ENCODE measurements at places on chromosomes 13 and 19.

- no peaks in the 10 kb centered on the region for H3K27me3 ChIP-seq
- peak overlapping the region; percentile 97 for H3K27ac ChIP-seq
- peaks cover 49% of the 10 kb centered on the region for H3K4me1 ChIP-seq
- H3K36me3 ChIP-seq, result no peaks in the 10 kb centered on the region
Measured at GRCh38 chr19:45253396-45254027, 2.4 kb downstream of the MARK4 start.

- no peak for DNase-seq
- H3K4me1 ChIP-seq, result no peaks in the 10 kb centered on the region
- no peaks in the 10 kb centered on the region for H3K36me3 ChIP-seq
- no peak overlapping the region for H3K27ac ChIP-seq
Measured at GRCh38 chr19:398719-399118, 10.2 kb downstream of the C2CD4C start.

DNA sequence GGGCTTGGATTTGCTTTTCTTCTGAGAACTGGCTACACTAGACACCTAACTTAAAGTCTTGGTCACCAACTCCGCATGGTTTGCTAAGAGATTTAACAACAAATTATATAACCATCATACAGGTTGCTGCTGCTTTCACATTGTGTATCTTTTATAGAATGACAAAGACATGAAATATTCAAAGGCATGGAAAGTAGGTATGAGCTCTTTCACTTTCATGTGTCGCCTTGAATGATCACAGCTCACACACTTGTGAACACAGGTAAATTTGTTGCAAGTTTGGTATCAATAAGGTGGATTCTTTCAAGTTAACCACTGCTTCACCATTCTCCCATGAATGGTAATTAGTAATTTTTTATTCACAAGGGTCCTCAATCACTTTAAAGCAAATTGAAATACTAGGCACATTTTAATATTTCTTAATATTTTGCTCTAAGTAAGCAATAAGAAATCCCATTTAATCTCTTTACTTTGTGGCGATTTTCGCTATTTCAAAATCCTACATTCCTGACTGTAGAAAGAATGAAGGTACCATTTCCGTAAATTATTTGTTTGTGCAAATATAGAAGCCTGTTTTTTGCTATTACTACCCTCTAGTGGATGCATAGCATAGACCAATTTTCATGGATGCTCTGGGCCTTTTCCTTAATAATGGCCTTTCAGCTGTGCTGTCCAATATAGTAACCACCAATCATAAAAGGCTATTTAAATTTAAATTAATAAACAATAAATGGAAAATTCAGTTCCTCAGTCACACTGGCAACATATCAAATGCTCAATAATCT, 45.5 kb upstream of the FREM2 start:
- H3K4me3 ChIP-seq, result no peak overlapping the region
- H3K4me1 ChIP-seq, result no peaks in the 10 kb centered on the region
- H3K27ac ChIP-seq, result no peak overlapping the region
- H3K27me3 ChIP-seq, result no peaks in the 10 kb centered on the region

GRCh38 chr19:3183721-3184641, 1.7 kb upstream of the NCLN start:
- H3K27ac ChIP-seq, result no peak overlapping the region
- no peak overlapping the region for H3K4me3 ChIP-seq
- no peaks in the 10 kb centered on the region for H3K36me3 ChIP-seq

DNA sequence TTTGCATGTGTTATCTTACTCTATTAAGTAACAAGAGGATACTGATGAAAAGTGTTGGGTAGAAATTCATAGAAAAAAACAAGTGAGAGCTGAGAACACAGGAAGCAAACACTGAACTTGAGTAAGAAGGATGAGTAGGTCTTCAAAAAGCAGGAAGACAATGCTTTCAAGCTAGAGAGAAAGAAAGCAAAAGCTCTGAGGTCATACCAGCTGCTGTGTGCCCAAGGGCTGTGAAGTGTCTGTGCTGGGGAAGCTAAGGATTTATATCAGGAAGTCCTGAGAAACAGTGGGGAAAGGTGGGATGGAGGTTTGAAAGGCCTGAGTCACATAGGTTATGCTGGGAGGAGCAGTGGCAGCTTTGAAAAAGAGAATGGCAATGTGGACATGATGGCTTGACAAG, 145.5 kb upstream of the MAB21L1 start:
- no peaks in the 10 kb centered on the region for H3K27me3 ChIP-seq
- no peaks in the 10 kb centered on the region for H3K36me3 ChIP-seq
- H3K27ac ChIP-seq, result no peak overlapping the region
- no peak overlapping the region for H3K4me3 ChIP-seq
- DNase-seq, result no peak
- no peaks in the 10 kb centered on the region for H3K4me1 ChIP-seq

GRCh38 chr19:50795664-50796073, 5.5 kb downstream of the ACP4 start:
- H3K27me3 ChIP-seq, result no peaks in the 10 kb centered on the region
- H3K4me3 ChIP-seq, result no peak overlapping the region
- no peak overlapping the region for H3K27ac ChIP-seq

DNA sequence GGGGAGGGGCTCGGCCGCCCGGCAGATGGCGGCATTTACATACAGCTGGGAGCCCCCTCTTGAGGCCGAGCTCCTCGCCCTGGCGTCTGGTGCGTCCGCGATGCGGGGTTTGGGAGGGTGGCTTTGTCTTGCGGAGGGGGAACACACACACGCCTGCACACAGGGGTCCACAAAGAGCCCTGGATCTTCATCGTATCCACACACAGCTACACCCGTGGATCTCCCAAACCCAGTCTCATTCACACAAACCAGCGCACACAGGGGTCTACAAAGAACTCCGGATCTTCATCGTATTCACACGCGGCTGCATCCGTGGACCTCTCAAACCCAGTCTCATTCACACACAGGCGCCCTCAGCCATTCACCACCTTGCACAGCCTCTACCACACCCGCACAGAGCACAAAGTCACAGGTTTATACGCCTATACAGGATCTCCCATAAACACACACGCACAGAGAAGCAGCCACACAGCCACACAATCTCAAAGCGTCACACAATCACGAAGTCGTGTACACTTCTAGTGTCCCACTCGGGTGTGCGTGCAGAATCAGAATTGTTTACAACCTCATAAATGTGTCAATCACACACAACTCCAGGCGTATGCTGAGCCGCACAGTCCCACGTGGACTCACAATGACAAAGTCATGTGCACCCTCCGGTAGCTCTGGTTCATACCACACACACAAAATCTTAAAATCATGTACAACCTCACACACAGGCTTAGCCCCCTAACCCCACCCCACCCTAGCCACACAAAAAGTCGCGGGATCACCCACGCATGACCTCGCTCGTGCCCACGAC, 550 bp upstream of the DLL3 start:
- H3K27ac ChIP-seq, result no peak overlapping the region
- H3K4me1 ChIP-seq, result peaks cover 16% of the 10 kb centered on the region
- peak; percentile 39 for DNase-seq
- H3K4me3 ChIP-seq, result peak overlapping the region; percentile 26

GRCh38 chr19:47227352-47228167, 3.4 kb downstream of the BBC3 start:
- peak; percentile 91 for DNase-seq
- H3K27me3 ChIP-seq, result no peaks in the 10 kb centered on the region
- peak overlapping the region; percentile 99 for H3K27ac ChIP-seq
- H3K4me3 ChIP-seq, result peak overlapping the region; percentile 75
- no peaks in the 10 kb centered on the region for H3K36me3 ChIP-seq

- no peaks in the 10 kb centered on the region for H3K36me3 ChIP-seq
- H3K27me3 ChIP-seq, result no peaks in the 10 kb centered on the region
- DNase-seq, result no peak
Measured at GRCh38 chr19:14476673-14477401, 1.7 kb upstream of the PTGER1 start.

- no peaks in the 10 kb centered on the region for H3K36me3 ChIP-seq
- H3K4me1 ChIP-seq, result peaks cover 21% of the 10 kb centered on the region
- no peaks in the 10 kb centered on the region for H3K27me3 ChIP-seq
- H3K4me3 ChIP-seq, result no peak overlapping the region
Measured at GRCh38 chr13:40613192-40613818, 53.1 kb downstream of the FOXO1 start.

- H3K36me3 ChIP-seq, result no peaks in the 10 kb centered on the region
- no peaks in the 10 kb centered on the region for H3K4me1 ChIP-seq
- no peak for DNase-seq
- H3K27ac ChIP-seq, result no peak overlapping the region
Measured at GRCh38 chr19:30567536-30568232, 195.5 kb downstream of the ZNF536 start.

- no peaks in the 10 kb centered on the region for H3K27me3 ChIP-seq
- H3K4me1 ChIP-seq, result no peaks in the 10 kb centered on the region
- no peak overlapping the region for H3K27ac ChIP-seq
- DNase-seq, result no peak
- H3K36me3 ChIP-seq, result no peaks in the 10 kb centered on the region
Measured at GRCh38 chr13:50149214-50149613, 134.0 kb downstream of the KCNRG start.

GRCh38 chr19:11337080-11337479, 2.4 kb downstream of the RAB3D start:
- no peak for DNase-seq
- H3K27me3 ChIP-seq, result no peaks in the 10 kb centered on the region
- peaks cover 13% of the 10 kb centered on the region for H3K4me1 ChIP-seq
- H3K4me3 ChIP-seq, result no peak overlapping the region
- H3K36me3 ChIP-seq, result no peaks in the 10 kb centered on the region

DNA sequence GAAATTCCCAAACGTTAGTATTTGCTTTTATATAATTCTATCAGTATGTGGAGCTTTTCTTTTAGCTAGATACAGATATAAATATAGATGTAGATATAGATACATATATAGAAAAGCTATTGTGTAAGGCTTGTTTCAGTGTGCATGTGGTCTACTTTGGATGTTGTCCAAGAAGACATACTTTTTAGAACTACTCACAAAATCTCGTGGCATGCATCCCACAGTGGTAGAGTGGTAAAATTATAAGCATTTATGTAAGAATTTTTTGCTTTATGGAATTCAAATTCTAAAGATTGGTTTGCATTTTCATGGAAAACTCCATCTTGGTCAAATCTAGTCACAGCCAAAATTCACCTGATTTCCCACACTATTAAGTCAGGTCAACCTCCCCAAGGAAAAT, 880.4 kb downstream of the EFNB2 start:
- no peaks in the 10 kb centered on the region for H3K36me3 ChIP-seq
- H3K4me1 ChIP-seq, result no peaks in the 10 kb centered on the region
- DNase-seq, result no peak
- H3K4me3 ChIP-seq, result no peak overlapping the region

- H3K4me3 ChIP-seq, result no peak overlapping the region
- H3K27ac ChIP-seq, result no peak overlapping the region
- H3K36me3 ChIP-seq, result no peaks in the 10 kb centered on the region
- H3K27me3 ChIP-seq, result no peaks in the 10 kb centered on the region
- H3K4me1 ChIP-seq, result no peaks in the 10 kb centered on the region
Measured at GRCh38 chr19:48041877-48042580, 1.9 kb downstream of the CABP5 start.

- DNase-seq, result no peak
- no peaks in the 10 kb centered on the region for H3K27me3 ChIP-seq
- H3K4me1 ChIP-seq, result no peaks in the 10 kb centered on the region
- no peak overlapping the region for H3K4me3 ChIP-seq
- H3K36me3 ChIP-seq, result no peaks in the 10 kb centered on the region
Measured at GRCh38 chr13:96730676-96731075, 263.6 kb downstream of the OXGR1 start.
